Mesendoderm (in vitro differentiated cells): ENCODE measurements at places on chromosomes 12 and 14.

DNA sequence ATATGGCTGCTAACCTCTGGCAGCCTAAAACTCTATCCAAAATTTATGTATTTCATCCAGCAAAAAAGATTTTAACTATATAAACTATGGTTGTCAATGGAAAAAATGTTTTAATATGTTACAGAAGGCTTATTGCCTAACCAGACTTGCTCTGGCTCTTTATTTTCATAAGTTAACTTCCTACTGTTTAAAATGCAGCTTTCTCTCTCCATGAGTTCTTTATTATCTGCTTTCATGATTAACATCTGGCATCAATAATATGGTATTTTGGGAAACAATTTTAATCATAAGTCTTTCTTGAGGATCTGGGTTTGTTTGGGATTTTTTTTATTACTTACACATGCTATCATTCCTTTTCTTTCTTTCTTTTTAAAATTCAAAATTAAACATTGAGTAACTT lies 20.5 kb downstream of the KERA start:
- DNase-seq = no peak

- DNase-seq = no peak
These were observed 140.6 kb downstream of the PDE3A start for GRCh38 chr12:20508962-20509361.

GRCh38 chr14:50521912-50522341 lies 10.4 kb downstream of the MAP4K5 start:
- no peak for DNase-seq

DNA sequence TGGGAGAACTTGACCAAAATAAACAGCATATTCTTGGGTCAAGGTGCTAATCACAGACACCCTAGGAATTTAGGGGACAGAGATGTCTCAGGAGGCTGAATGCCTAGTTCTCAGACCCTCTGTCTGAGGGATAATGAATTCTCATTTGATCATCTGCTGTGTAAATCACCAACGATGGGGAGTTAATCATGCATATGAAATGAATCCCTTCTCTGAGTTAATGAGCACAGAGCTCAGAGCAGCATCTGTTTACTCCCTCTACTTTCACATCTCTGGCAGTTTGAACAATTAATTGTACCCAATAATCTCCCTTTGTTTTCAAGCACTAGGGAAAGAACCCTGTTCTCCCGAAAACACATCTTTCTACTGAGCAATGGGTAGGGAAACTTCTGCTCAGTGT lies 129.4 kb upstream of the SRRM4 start:
- no peak for DNase-seq

DNA sequence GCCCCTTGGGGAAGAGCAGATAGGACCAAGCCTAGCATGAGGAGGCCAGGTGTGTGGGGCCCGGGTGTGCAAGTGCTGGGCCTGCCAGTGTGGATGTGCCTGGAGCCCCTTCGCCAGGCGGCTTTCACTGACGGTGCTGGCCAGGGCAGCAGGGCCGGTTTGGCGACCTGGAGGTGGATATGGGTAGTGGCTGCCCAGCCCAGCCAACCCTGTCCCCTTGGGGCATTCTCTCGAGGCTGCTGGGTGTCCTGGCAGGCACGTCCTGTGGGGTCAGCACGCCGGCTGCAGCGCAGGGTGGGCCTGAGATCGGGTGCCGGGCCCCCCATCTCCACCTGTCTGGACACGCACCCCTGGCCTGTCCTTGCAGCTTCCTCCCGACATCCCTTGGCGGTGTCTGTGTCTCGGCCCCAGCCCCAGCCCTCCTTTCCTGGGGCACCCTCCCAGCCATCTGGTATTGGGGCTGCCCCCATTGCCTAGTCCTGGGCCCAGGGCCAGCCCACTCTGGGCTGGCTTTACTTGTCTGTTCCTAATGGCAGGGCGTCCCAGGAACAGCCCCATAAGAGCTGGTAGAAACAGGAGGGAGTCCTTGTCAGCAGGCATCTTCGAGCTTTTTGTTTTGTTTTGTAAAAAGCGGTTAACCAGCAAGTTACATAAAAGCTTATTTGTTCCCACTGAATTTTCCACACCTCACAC lies 7.2 kb upstream of the CRIP2 start:
- DNase-seq = no peak

GRCh38 chr12:49963976-49964815 lies 2.5 kb downstream of the AQP5 start:
- no peak for DNase-seq

GRCh38 chr14:32947792-32948191 lies 9.1 kb downstream of the NPAS3 start:
- DNase-seq = no peak

- no peak for DNase-seq
These were observed 2.4 kb upstream of the NUMB start for GRCh38 chr14:73460691-73461127.

DNA sequence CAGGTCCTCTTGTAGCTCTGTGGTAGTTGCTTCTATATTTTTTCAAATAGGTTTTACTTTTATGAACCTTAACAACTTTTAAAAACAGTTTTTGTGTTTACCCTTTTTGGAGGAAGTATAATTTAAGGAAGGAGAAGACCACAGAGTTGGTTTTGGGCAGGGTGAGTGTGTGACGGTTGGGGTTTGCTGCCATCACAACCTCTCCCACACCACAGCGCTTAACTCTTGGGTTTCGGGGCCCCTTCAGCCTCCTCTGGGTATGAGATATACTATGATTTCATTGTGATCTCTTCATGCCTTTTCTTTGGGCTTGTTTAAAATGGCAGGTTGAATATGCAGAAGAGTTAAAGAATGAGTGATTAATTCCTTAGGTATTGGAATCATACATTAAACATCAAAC lies 228.7 kb upstream of the CRY1 start:
- DNase-seq = no peak

DNA sequence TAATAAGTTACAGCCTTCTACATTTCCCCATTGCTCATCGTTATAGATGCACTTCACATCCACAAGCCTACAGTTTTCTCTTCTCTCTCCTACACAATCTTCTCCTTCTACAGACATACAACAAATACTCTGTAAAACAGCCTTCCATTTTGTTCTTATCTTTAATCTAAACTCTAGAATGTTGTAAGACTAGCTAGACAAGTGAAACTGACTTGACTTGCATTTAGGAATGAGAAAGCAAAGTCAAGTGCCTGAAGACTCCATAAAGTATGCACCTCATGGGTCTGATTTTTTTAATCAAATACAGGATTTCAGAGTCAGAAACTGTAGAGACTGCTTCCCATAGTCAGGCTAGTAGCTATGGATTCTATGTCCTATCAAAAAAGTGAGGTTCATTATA lies 190.3 kb downstream of the KLHL28 start:
- peak; percentile 27 for DNase-seq

GRCh38 chr14:23299211-23299957 lies 3.3 kb downstream of the PPP1R3E start:
- no peak for DNase-seq

- no peak for DNase-seq
These were observed 2.3 kb upstream of the TRAFD1 start for GRCh38 chr12:112122823-112123690.

GRCh38 chr12:109558374-109559199 lies 14.7 kb downstream of the MMAB start:
- no peak for DNase-seq

DNA sequence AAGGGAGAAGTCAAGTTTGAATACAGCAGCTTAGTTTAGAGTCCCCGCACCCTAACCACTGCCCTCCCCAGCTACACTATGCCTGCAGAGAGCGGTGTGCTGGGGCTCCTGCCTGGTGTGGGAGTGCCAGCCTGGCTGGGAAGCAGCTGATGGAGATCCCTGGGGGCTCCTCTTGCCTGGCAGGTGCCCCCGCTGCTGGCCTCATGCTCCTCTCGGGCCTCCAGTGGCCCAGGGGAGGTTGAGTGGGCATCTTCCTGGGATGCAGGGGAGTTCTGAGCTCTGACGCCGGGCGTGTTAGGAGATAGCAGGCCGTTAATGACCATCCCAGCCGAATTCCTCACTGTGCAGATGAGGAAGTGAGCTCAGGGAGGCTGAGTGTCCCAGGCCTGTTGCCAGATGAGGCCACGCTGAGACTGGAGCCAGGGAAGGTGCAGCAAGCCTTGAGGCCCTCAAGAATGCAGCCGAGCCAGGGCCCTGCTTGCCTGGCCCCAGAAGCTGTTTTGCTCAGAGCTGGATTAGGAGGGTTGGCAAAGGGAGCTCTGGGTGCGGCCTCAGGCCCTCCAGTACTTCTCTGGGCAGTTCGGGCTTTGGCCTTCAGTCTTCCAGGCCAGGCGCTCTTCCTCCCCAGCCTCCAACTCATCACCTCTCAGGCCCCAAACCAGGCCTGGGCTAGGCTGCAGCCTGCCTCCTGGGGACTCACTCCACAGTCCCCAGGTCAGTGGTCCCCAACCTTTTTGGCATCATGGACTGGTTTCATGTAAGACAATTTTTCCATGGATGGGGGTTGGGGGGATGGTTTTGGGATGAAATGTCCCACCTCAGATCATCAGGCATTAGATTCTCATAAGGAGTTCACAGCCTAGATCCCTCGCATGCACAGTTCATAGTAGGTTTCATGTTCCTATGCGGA lies 6.6 kb upstream of the CYP46A1 start:
- DNase-seq = no peak

DNA sequence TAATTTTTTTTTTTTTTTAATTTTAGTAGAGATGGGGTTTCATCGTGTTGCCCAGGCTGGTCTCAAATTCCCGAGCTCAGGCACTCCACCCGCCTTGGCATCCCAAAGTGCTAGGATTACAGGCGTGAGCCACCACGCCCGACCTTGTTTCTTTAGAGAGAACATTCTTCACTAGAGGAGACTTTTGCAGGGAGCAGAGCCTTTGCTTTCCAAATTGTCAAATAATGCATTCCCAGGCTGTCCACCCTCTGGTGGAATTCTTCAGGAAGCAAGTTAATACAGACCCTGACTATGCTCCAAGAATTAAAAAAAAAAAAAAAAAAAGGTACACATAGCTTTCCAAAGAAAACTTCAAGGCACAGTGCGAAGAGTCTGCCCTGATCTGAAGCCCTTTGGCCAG lies 6.8 kb downstream of the ALDH1L2 start:
- no peak for DNase-seq

DNA sequence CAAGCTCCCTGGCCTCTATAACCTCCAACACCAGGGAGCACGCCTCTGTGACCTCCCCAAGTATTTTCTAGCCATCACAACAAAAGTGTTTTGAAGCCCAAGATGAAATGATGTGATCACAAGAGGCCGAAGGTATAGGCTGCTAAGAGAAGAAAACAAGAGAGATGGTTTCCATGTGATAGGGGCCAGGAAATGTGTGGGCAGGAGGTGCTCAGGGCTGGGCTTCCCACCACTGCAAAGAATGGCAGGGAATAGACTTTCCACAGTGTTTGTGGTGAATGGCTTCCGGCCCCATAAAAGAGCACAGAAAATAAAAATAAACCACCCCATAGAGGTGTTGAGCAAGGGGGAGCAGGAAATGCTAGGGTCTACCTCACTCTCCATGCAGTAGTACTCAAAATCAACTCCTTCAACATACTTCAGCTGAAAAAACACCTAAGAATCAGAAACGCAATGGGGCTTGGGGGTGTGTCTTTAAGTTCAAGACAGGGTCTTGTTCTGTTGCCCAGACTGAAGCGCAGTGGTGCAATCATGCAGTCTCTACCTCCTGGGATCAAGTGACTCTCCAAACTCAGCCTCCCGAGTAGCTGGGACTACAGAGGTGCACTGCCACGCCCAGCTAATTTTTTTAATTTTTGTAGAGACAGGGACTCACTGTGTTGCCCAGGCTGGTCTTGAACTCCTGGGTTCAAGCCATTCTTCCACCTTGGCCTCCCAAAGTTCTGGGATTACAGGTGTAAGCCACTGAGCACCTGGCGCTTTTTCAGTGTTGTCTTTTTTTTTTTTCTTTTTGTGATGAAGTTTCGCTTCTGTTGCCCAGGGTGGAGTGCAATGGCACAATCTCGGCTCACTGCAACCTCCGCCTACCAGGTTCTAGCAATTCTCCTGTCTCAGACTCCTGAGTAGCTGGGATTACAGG lies 27.1 kb downstream of the DAD1 start:
- DNase-seq = peak; percentile 72

DNA sequence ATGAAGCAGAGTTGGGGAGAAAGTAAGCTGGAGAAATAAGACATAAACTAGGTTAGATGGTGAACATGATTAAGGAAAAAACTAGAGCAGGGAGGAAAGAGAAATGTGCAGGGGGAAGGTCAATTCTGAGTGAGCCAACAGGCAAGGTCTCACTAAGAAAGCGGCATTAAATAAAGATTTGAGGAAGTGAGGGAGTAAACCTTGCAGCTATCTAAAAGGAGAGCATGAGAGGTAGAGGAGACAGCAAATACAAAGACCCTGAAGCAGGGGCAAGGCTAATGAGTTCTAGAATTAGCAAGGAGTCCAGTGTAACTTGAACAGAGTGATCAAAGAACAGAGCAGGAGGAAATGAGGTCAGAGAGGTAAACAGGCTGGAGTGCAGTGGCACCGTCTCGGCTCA lies 4.4 kb upstream of the SOCS2 start:
- no peak for DNase-seq

- DNase-seq = no peak
These were observed 838.6 kb downstream of the RPS29 start for GRCh38 chr14:48747561-48748089.

DNA sequence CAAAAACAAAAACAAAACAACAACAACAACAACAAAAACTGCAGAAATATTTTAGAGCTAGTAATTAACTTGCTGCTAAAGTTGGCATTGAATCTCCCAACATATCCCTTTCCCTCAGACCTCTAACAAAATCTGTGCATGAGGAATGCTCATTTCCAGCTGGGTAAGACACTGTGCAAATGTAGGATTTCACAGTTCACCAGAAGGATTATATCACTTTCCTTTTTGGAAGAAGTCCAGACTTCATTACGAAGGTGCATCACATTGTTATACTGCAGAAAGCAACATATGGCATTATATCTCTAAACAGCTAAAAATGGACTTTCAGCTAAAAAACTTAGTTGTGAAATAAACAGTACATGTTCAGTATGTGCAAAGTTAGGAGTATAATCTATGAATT lies 341.8 kb downstream of the FSCB start:
- DNase-seq = no peak

- no peak for DNase-seq
These were observed 142.6 kb downstream of the PPM1H start for GRCh38 chr12:62792236-62792870.

DNA sequence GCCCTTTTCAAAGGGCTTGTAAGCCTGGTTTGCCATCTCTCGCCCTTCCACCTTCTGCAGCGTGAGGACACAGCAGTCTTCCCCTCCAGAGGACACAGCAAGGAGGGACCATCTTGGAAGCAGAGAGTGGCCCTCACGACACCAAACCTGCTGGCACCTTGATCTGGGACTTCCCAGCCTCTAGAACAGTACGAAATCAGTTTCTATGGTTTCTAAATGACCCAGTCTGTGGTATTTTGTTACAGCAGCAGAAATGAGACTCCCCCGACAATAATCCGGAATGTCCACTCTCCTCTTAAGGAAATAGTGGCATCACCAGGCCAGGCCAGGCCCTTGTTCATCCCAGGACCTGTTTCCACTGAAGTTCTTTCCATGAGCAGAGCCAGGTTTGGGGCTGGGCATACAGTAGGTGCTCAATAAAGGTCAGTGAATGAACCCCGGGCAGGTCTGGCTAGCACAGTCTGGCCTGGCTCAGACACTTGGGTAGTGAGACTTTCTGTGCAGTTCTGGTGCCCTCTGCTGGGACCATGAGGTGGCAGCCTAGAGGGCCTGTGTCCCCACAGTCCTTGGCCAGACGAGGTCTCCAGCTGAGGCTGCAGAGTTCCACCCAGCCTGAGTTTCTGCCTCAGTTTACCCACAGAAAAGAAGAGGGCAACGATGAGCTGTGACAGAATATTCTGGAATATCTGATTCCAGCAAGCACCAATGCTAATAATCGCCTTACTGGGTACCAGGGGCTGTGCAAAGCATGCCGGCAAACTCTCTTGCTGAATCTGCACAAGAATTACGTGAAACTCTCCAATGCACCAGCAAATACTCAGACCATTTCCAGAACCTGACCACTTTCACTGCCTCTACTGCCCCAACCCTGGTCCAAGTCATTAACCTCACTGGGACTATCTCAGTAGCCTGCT lies 14.0 kb downstream of the ABCB9 start:
- DNase-seq = peak; percentile 66
